ENCODE measurements at places on chromosomes 1 and 21.

GRCh38 chr1:226717256-226717909 lies 21.7 kb downstream of the ITPKB start:
- no peak for DNase-seq

DNA sequence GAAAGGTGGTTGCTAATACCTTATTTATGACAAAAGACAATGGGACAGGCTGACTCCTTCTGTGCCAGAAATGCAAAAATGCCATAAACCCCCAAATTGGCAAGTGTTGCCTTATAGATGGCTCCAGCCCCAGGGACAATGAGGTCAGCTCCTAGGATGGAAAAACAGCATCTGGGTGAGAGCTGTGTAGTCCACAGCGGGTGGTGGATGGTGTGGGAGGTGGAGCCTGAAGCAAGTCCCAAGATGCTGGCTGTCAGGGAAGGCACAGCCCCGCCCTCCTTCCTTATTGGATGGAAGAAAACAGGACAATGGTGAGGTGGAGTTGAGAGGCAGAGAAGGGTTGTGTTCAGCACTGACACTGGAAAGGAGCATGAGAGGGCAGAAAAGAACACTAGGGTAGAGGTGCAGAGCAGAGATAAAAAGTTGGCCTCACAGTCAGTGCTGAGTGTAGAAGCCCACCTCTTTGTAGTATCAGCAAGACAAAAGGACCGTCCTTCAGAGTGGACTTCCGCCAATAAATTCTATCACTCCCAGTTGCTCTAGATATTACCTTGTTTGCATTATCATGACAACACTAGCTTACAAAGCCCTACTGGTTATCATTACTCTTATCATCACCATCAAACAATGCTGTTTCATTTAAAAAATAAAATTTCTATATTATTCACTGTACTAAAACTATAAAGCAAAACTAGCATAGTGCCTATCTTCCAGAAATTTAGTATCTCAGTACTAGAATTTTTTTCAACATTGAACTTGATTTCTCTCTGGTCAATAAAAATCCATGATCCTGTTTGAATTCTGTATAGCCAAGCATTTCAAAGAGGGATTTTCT lies 3.7 kb upstream of the SDE2 start:
- DNase-seq: peak; percentile 17

- peak; percentile 42 for DNase-seq
Observed at GRCh38 chr1:182784556-182785171, 4.9 kb upstream of the NPL start.

DNA sequence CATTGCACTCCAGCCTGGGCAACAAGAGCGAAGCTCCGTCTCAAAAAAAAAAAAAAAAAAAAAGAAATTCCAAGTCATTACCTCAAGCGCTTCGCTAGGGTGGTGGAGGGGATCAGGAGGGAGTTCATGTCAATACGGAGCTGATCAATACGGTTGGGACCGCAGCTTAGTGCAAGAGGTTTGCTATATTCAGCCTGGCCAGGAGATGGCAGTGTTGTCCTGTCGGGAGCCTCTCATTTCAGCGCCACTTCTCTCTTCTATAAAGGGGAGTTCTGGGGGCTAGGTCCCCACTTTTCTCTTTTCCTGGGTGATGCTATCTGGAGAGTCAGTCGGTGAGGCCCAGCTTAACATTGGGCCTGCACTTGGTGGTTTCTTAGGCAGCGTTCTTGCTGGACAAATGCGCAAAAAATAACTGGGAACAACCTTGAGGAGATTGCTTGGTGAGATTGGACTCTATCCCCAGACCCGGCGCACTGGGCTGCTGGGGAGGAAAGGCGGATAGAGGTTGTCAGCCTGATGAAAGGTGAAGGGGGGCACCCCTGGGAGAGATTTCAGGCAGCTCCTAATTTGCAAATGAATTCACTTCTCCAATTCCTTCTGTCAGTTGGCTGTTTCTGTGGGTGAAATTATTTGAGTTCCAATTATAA lies 40.4 kb downstream of the KIAA0040 start:
- DNase-seq: peak; percentile 73

DNA sequence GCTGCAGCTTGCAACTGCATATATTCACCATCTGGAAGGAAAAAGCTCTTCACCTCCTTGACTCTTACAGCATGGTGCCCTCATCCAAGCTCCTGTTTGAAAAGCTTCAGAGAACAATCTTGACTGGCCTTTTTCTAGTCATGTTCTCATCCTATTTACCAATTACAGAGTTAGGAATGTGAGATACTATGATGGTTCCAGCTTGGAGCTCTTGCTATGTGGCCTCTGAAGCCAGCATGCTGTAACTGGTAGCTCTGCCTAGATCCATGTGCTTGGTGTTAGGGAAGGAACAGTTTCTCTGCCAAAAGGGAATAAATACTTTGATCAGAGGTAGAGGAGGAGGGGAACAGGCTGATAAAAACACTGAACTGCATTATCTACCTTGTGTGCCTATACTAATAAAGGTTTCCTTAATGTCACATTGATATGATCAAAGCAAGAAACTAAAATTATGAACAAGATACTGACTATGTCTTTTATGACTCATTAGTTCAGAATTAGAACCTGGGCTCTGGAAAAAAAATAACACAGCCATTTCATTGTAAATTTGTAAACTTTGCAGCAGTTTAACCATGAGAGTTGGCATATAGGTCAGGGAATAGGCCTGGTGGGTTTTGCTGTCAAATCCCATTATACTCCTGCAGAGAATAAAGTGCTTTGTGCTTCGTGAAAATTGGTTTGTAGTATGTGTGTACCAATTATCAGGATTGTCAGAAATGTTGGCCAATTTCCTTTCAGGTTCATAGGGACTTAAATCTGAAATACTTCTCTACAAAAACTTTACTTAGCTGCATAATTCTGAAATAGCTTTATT lies 92.7 kb downstream of the LEPR start:
- no peak for DNase-seq

- DNase-seq: no peak
Observed at GRCh38 chr1:91768120-91768519, 117.8 kb downstream of the TGFBR3 start.

Data from activated CD4-positive, alpha-beta T cell treated with anti-CD3 and anti-CD28 coated beads, Interleukin-2, amount 10 ng/mL, durations not matched to agents 7 days and 5 days (primary cell).